ENCODE measurements at places on chromosomes 1 and 21. TPM values are rescaled to one million over a fixed set of nuclear protein-coding genes. Genes with fewer than 3 reads are reported as not detected.

DNA sequence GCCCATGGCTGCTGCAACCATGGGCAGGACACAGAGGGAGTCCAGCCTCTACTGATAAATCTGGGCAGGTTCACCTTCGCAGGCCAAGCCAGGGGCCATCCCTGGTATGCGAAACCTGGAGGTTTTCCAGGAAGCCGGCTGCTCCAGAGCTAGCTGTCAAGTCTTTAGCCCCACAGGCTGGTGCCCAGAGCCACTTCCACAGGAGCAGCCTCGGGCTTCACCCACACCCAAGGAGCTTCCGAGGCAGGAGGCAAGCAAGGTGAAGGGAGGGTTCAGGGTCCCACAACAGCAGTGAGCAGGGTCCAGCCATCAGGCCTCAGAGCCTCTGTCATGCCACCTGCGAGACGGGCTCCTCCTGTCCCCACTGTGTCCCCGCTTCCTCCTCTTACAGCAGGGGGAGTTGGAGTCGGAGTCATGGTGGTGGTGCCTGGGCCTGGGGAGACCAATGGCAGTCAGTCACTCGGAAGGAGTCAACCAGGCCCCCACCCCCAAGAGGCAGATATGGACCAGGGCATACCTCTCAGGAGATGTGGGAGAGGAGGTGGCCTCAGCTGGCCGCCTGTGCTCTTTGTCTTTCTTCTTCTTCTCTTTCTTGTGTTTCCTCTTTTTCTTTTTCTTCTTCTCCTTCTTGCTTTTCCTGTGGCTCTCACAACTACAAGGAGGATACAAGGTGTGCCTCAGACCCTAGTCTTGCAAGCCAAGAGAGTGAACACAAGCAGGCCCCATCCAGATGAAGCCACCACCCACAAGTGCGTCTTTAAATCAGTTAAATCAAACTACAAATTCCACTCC is 2.1 kb downstream of the C1orf35 start:
- H3K4me3 ChIP-seq, result no peak overlapping the region
- H3K27me3 ChIP-seq, result no peaks in the 10 kb centered on the region
- DNase-seq, result no peak
- H3K4me1 ChIP-seq, result peaks cover 49% of the 10 kb centered on the region

GRCh38 chr1:32470431-32470830 is 5.6 kb downstream of the ZBTB8B start:
- peaks cover 13% of the 10 kb centered on the region for H3K27me3 ChIP-seq
- H3K36me3 ChIP-seq, result no peaks in the 10 kb centered on the region
- no peak for DNase-seq
- no peak overlapping the region for H3K4me3 ChIP-seq
- no peak overlapping the region for H3K27ac ChIP-seq

DNA sequence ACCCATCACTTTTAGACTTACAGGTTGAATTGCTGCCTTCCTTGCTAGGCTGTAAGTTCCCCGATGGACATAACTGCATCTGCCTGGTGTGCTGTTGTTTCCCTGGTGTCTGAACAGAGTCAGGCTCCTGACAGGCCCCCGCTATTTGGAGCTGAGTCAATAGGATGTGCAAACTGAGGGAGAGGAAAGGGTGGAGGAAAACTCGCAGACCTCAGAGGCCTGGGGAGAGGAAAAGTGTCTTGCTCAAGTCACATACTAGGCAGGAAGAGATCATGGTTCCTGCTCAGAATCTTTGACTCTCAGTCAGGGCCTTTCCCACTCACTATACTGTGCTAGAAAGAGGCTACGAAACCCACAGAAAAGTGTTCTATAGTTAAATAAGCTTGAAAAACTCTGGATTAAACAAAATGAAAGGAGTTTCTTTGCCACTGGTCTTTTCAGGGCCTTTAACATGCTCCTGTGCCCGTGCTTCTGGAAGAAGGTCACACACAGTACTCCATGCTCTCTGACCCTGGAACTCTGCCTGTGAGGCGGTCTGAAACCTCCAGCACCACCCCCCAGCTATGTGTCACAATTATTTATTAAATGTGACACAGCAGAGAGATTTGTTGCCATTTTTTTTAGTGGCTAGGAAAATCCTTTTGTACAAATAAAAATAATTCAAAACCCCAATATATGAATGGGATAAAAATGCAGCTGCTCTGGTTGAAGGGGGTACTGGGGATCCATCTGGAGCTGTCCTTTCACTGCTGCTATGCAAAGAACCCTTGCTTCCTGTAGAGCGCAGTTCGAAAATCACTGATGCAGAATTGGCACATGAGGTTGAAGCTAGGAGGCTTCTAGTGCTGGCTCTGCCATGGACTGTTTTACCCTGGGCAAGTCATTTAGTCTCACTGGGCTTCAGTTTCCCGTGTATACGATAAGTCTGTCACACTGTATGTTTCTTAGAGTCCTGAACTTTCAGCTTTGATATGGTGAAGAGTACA is 20.1 kb upstream of the CDCP2 start:
- no peak for DNase-seq
- H3K27ac ChIP-seq, result no peak overlapping the region
- H3K4me1 ChIP-seq, result peaks cover 3% of the 10 kb centered on the region
- peaks cover 2% of the 10 kb centered on the region for H3K36me3 ChIP-seq
- no peaks in the 10 kb centered on the region for H3K27me3 ChIP-seq
- H3K4me3 ChIP-seq, result no peak overlapping the region

GRCh38 chr21:45279446-45280177 is 8.1 kb downstream of the POFUT2 start:
- no peaks in the 10 kb centered on the region for H3K27me3 ChIP-seq
- H3K4me3 ChIP-seq, result no peak overlapping the region
- peaks cover 57% of the 10 kb centered on the region for H3K36me3 ChIP-seq
- H3K27ac ChIP-seq, result no peak overlapping the region
- H3K4me1 ChIP-seq, result no peaks in the 10 kb centered on the region

- no peaks in the 10 kb centered on the region for H3K4me1 ChIP-seq
- no peak for DNase-seq
- no peaks in the 10 kb centered on the region for H3K36me3 ChIP-seq
Measured at GRCh38 chr1:208061632-208062031, 150.7 kb upstream of the CD34 start.

DNA sequence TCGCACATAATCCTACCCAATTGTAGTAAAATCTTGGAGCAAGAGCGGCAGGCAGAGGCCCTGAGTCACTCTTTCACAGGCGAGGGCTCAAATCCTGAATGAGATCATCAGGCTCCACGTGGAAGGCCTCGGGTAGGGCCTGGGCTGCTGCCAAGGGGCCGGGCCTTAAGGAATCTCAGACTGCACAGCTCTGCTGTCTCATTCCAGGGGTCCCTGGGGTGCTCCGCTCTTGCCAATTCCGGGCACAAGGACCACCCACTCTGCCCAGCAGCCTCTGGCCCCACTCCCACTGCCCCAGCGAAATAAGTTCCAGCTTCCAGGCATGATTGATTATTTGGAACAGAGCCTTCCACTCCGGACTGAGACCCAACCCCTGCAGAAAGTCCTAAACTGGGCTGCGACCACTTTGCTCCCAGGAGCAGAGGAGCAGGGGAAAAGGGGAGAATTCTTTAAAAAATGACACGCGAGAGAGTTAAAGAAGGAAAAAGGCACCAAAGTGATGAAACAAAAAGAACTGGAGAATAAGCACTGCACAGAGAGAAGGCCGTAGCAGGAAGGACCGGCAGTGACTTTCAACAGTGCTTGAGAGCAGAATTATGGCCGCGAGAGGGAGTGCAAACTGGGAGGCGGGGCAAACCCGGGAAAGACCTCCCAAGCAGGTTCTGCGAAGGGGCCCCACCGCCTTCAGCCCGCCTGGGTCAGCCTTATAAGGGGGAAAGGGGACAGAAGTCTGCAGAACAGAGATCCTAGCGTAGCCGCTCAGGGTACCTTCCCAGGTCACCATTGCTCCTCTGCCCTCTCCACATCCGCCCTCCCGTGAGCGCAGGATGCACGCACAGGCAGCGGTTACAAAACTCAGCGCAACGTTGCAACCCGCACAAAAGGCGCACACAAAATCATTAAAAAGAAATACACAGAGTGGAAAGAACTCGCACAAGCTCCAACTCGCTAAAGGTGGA is 2.0 kb downstream of the ADAMTS1 start:
- peaks cover 50% of the 10 kb centered on the region for H3K4me1 ChIP-seq
- peak overlapping the region; percentile 21 for H3K27ac ChIP-seq
- H3K27me3 ChIP-seq, result no peaks in the 10 kb centered on the region

DNA sequence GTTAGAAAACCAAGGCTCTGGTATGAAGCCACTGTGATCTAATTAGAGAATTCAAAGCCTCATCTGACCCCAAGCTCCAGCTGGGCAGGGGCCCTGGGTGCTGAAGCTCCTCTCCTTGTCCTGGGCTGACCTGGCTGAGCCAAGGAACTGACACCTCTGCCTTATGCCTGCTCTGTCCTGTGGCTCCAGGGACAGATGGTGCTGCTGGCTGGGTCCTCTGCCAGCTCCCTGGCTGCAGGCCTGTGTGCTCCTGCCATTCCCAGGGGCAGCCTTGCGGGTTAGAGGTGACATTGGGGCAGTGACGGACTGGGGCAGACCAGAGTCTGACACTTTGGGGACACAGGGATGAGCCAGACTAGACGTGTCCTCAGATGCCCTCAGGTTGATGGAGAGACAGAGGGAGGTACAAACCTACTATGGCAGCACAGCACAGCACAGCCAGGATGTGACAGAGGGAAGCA is 11.8 kb downstream of the ACOT11 start:
- H3K4me1 ChIP-seq, result no peaks in the 10 kb centered on the region
- no peak overlapping the region for H3K4me3 ChIP-seq
- no peaks in the 10 kb centered on the region for H3K36me3 ChIP-seq
- H3K27ac ChIP-seq, result no peak overlapping the region

DNA sequence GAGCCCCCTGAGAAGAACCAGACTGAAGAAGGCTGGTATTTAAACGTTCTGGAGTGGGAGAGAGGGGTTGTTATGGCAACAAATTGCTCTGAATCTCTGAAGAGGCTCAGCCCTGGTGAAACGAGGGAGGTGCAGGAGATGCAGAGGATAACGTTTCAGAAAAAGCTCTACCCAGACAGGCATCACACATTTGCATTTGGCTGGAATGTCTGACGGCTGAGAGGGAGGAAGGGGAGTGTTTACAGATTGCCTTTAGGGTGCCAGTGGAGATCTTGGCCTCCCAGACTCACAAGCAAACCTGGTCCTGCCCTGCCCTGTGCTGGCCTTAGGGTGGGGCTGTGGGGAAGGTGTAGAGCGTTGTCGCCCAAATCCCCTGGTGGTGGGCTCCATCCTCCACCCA is 169.0 kb upstream of the AJAP1 start:
- H3K27ac ChIP-seq, result no peak overlapping the region
- no peaks in the 10 kb centered on the region for H3K4me1 ChIP-seq

DNA sequence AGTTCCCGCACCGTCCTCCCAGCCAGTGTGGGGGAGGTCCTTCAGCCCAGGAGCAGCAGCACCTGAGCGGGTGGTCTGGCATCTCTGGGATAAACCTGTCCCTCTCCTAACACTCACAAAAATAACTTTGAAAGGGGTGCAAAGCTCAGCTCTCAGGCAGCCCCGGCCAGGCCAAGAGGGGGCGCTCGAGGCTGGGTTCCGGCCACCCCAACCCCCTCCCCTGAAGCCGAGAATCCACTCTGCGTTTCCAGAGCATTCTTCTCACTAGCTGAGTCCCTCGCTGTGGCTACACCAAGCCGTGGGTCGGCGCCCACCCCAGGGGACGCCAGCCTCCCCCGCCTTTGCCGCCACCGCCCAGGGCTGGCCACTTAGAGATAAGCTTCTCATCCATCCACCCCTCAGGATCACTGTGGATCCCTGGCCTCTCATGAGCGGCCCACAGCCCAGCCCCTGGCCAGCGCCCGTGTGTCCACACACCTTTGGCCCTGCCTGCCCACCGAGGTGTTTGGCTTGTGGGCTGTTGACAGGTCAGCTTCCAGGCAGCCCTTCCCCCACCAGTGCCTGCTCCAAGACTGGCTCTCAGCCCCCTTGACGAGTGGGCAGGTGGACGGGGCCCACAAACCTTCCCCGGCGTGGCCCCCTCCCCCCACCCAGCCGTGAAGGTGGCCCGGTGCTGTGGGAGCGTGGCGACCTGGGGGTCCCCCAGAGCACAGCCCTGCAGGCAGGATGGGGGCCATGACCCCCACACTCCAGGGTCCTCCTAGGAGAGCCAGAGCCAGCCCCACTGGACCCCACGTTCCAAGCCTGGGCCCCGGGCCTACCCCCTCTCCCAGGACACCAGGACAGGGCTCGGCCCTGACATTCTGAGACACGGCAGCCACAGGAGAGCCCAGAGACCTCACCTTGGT is 1.9 kb downstream of the FTCD start:
- no peaks in the 10 kb centered on the region for H3K36me3 ChIP-seq
- no peak overlapping the region for H3K27ac ChIP-seq
- no peak overlapping the region for H3K4me3 ChIP-seq
- peaks cover 8% of the 10 kb centered on the region for H3K4me1 ChIP-seq
- no peaks in the 10 kb centered on the region for H3K27me3 ChIP-seq
- DNase-seq, result peak; percentile 58

- no peak overlapping the region for H3K4me3 ChIP-seq
- no peak for DNase-seq
Measured at GRCh38 chr21:17501107-17502006, 11.5 kb upstream of the CXADR start.

DNA sequence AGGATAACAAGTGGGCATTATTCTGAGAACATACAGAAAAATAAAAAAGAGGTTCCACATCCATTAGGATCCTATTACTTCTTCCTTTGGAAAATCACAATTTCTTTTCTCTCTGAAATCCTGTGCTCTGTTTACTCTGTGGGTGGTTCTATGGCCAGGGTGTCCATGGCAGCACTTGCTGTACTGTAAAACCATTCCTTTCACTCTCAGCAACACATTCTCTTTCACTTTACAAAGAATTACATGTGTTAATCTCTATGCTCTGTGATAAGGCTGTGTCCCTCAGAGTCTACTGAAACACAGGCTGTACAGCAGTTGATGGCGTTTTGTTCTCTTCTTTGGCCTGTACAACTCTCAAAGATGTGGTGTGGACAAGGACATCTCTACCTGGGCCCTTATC is 524.1 kb downstream of the PTBP2 start:
- H3K27ac ChIP-seq, result no peak overlapping the region
- no peaks in the 10 kb centered on the region for H3K36me3 ChIP-seq
- no peaks in the 10 kb centered on the region for H3K4me1 ChIP-seq
- no peaks in the 10 kb centered on the region for H3K27me3 ChIP-seq

DNA sequence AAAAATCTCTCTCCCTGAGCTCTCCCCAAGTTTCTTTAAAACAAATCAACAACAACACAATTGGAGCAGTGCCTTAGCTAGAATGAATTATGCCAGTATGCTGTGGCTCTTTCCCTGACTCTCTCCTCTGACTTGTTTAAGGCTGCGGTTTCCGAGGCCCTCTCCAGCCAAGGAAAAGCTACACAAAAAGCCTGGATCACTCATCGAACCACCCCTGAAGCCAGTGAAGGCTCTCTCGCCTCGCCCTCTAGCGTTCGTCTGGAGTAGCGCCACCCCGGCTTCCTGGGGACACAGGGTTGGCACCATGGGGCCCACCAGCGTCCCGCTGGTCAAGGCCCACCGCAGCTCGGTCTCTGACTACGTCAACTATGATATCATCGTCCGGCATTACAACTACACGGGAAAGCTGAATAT is 1.9 kb downstream of the S1PR1 start:
- peak; percentile 83 for DNase-seq
- H3K27ac ChIP-seq, result peak overlapping the region; percentile 60
- no peaks in the 10 kb centered on the region for H3K27me3 ChIP-seq
- peak overlapping the region; percentile 74 for H3K4me3 ChIP-seq
- H3K4me1 ChIP-seq, result peaks cover 43% of the 10 kb centered on the region
- peaks cover 46% of the 10 kb centered on the region for H3K36me3 ChIP-seq

The NOS1AP gene
- 0.09 TPM for total RNA-seq

The ABCG1 gene
- 10.4 TPM for total RNA-seq

The TM2D1 gene
- 26.4 TPM for total RNA-seq

The KRTAP19-2 gene
- total RNA-seq, result not detected

Data from natural killer cell (primary cell).